ENCODE measurements at places on chromosomes 13 and 19.

- DNase-seq, result no peak
Measured at GRCh38 chr19:29678484-29679106, 13.3 kb downstream of the PLEKHF1 start.

- no peak for DNase-seq
Measured at GRCh38 chr19:48715681-48716171, 3.8 kb downstream of the MAMSTR start.

DNA sequence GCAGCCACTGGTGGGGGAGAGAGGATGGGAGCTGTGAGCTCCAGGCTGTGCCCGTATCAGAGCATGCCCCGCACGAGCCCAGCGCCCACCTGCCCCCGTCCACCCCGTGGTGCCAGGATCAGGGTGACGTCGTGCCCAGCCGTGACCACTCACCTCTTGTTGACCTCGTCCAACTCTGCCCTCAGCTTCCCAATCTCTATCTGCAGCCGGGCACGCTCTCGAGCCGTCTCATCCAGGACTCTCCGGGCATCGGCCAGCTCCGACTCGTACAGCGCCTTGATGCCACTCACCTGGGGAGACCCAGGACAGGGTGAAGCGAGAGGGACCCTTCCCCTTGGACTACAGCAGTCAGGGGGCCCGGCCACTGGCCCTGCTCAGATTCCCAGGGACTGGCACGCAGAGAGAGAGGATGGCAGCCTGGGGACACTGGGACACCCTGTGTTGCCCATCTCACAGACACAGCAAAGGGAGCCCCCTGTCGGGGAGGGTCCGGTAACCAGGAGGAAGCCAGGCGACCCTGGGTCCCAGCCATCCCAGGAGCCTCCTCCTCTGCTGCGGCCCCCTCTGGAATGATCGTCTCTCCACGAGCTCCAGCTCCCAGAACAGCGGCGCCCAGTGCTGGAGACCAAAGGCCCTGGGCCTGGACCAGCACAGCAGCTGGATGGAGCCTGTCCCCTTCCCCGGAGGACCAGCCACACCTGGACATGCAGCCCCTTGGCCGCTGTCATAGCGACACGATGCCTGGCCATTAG, 12.3 kb downstream of the LMNB2 start:
- DNase-seq, result no peak

DNA sequence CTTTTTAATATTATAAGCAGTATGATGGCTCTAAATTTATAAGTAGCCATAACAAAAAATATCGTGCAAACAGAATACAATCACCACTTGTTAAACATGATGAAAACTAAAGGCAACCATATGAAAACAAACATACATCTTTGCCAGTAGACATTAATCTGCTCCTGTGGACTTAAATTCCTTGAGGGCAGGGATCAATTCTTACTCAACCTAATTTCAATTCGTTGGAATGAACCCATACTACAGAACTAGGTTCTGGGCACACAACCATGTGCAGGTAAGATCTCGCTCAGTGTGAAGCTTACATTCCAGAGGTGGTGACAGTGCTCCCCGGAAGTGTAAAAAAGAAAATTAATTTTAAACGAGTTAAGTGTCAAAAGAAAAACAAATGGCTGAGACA, 13.4 kb downstream of the TBC1D4 start:
- DNase-seq, result no peak

DNA sequence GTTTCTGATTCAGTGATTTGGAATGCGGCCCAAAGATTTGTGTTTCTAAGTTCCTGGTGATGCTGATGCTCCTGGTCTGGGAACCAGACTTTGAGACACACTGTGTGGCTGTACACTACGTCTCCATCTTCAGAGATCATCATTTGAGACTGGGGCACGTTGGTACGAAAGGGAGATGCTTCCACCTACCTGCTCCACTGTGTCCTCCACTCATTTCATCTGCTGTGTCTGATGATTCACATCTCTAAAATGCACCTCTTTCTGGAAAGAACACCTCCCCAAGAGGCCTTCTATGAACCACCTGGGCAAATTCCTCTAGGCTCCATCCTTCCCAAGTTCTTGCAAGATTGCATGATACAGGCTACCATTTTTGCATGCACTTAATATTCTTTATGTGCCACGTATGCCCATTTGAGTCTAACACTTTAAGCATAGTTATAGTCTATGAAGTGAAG, 58.6 kb downstream of the ERCC5 start:
- DNase-seq, result no peak

GRCh38 chr19:56097306-56097705, 23.8 kb downstream of the ZNF787 start:
- DNase-seq, result no peak

DNA sequence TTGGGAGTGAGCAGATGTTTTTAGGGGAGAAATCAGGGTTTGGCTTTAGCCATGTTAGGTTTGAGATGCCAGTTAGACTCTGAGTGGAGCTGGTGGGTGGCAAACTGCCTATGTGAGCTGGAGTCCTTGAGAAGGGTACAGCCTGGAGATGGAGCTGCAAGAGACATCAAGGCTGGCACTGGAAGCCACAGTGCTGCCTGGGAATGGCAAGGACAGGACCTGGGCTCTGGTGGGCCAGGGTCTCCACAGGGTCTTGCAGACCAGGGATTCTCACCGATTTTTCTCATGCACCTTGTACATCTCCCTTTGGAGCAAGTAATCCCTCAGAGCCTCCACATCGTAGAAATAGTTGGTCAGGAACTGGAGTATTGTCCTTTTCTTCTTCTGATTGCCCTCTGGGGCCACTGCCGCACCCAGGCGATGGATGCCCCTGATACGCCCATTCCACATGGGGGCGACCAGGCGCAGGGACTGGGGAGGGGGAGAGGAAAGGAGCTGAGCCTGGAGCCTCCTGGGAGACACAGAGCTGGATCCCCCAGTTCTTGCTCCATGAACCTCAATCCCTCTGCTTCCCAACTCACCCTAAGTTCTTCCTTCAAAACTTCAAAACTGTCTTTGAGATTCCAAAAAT, 1.7 kb downstream of the DMAC2 start:
- no peak for DNase-seq

DNA sequence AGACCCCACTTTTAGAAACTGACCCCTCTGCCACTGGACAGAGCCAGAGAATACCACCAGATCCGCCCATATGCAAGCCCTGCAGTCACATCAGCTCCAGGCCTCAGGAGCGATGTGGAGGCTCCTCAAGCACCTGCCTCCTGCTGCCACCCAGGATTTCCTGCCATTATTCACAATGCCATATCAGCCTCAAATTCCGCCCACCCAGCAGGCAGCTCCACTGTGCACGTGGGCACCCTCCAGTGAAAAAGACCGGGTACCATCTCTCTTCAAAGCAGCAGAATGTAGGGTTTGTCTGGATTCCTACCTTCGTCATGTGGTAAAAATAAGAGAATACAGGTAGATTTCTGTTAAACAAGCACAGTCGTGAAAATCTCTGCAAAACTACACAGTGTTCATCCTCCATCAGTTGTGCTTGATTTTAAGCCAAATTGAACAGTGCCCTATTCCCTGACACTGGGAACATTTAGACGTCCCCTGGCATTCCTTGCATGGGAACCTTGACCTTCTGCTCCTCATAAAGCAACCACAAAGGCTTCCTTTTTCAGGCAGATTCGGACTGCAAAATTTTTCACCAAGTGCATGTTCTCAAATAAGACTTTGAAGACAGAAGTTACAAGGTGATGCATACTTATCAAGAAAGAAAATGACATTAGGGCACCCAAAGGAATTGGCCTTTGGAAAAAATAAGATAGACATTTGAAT, 56.4 kb downstream of the FAM124A start:
- no peak for DNase-seq

GRCh38 chr19:38115271-38115802, 108.7 kb downstream of the DPF1 start:
- no peak for DNase-seq

- DNase-seq, result peak; percentile 60
Measured at GRCh38 chr19:47518139-47518538, 3.3 kb upstream of the NAPA start.

- DNase-seq, result no peak
Measured at GRCh38 chr13:19795956-19796355, 13.2 kb upstream of the PSPC1 start.

- no peak for DNase-seq
Measured at GRCh38 chr13:104809483-104809882, 1726.0 kb downstream of the EFNB2 start.

GRCh38 chr13:23743278-23744076, 145.7 kb downstream of the MIPEP start:
- no peak for DNase-seq

- DNase-seq, result no peak
Measured at GRCh38 chr13:65937251-65937650, 1292.9 kb downstream of the PCDH9 start.

- no peak for DNase-seq
Measured at GRCh38 chr19:50252111-50252886, 48.9 kb downstream of the MYH14 start.

DNA sequence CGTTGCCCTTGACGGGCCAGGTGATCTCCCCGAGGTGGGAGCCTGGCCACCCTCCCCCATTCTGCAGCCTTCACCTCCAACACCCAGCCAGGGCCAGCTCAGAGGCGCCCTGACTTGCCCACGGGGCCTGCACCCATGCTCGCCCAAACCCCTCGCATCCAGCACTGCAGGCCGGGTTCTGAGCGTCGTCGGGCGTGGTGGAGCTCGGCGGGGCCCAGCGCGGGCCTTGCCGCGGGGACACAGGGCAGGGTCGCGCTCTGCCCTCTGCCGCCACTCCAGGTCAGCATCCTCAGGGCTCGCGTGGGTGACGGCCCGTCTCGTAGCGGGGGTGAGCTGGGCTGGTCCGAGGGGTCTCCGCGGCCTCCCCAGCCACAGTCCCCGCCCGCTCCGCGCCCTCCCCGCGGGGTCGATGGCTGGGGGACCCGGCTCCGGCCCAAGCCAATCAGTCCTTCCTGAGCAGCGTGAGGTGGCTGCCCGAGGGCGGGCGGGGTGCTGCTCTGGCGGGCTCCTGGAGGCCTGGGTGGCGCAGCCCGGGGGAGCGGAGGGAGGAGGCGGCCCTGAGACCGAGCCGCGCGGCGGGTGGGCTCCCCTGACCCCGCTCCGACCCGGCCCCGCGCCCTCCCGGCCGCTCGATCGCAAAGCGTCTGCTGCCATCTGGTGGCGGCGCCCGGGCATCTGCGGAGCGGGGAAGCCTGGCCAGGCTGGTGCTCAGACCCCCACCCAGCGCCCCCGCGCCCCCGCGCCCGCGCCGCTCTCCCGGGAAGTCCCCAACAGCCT, 61.4 kb downstream of the CCNE1 start:
- DNase-seq, result peak; percentile 32

GRCh38 chr13:50014386-50014785, 858 bp upstream of the KCNRG start:
- DNase-seq, result no peak

DNA sequence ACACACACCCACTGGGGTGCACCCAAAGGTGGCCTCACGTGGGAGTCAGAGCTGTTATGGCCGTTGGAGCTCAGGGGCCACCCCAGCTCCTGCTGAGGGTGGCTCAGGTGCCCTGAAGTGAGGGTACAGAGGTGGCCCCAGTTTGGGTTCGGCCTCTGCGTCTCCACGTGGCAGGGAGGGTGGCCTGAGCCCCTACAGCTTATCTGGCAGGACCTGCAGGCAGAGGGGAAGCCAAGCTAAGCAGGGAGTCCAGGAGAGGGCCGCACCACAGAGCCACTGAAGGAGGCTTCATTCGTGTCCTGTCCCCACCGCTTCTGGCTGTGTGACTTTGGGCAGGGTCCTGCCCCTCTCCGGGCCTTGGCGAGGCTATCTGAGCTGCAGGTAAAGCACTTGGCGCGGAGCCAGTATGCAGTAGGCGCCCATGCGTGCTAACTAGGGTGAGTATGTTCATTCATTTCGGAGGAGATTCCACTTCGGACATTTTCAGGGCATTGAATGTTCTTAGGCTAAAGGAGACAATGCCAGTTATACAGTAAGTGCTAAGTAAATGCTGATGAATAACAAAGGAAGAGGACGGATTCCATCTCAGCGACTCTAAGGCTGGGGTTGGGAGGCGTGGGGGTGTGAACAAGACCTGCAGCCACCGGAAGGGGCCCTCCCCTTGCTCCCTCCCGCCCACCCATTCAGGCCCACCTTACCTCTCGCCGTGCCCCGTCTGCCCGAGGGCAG, 4.9 kb downstream of the REX1BD start:
- no peak for DNase-seq

DNA sequence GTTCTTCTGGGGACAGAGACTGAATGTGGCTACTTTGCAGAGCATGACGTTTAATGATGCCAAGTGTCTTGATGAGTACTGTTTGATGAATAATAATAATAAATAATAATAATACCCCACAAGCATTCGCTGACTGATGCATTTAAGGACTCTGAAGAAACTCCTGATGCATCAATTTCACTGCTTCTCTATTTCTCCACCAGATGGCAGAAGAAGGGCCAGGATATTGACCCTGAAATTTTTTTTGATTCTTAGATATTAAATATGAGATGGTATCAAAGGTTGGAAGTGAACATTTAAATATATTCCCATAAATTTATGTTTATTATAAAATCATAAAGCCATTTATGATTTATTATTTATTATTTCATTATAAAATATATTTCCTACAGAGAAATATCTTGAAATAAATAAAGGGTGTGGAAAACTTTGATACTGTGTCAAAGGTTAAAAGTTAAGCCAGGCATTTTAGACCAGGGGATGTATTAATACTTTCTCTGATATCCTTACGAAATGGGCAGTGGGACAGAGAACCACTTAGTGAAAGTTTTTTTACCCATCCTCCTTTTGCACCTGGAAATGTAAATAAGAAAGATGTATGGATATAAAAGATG, 170.9 kb downstream of the LACC1 start:
- no peak for DNase-seq

DNA sequence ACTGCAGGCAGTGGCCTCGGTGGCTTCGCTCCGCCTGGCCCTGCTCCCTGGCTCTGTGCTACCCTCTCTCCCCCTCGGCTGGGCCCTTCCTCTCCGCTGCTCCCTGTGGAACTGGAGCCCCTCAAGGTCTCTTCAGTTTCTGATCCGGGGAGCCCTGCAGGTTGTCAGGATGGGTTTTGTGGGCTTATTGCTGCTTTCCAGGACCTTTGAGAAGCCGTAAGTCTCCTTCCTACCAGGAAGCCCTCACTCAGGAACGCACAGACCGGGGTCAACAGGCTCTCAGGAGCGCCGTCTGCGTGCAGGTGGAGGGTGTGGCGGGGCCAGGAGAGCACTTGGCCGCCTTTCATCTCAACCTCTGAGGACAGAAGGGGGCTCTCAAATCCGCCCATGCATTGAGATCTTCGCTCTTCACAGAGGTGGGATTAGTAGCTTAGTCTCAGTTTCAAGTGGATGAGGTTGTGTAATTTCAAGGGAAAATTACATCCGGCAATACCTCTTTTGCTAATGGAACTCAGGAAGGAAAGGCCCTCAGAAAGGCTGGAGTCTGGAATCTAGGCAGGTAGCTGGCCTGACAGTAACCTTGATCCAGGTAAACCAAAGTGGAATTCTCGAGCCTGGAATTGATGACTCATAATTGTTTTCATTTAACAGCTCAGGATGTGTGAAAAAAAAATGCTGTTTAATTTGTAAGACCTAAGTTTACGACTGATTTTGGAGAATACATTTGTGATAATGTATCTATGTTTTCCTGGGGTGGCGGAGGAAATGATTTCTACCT, 102.0 kb downstream of the ATP11A start:
- no peak for DNase-seq

DNA sequence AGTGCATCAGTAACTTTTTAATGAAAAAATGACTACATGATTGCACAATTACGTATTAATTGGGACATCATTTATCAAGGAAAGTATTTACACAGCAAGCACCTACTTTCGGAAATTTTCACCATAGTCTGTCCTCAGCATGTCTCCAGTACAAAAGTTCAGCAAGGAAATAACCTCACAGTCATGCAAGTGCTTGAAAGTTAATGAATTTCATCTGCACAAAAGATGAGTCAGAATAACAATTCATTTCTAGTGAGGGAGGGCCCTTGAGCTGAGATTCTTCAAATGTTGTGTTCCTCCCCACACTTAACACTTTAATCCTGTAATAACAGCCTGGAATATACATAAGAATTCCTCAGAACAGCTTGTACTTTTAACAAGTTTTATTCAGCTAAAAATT, 49.0 kb upstream of the OXGR1 start:
- no peak for DNase-seq

All from stimulated activated CD8-positive, alpha-beta memory T cell treated with anti-CD3 and anti-CD28 coated beads, Interleukin-7, amount 100 ng/mL, for 48 hours (primary cell).